ENCODE measurements at places on chromosomes 11 and 22.

DNA sequence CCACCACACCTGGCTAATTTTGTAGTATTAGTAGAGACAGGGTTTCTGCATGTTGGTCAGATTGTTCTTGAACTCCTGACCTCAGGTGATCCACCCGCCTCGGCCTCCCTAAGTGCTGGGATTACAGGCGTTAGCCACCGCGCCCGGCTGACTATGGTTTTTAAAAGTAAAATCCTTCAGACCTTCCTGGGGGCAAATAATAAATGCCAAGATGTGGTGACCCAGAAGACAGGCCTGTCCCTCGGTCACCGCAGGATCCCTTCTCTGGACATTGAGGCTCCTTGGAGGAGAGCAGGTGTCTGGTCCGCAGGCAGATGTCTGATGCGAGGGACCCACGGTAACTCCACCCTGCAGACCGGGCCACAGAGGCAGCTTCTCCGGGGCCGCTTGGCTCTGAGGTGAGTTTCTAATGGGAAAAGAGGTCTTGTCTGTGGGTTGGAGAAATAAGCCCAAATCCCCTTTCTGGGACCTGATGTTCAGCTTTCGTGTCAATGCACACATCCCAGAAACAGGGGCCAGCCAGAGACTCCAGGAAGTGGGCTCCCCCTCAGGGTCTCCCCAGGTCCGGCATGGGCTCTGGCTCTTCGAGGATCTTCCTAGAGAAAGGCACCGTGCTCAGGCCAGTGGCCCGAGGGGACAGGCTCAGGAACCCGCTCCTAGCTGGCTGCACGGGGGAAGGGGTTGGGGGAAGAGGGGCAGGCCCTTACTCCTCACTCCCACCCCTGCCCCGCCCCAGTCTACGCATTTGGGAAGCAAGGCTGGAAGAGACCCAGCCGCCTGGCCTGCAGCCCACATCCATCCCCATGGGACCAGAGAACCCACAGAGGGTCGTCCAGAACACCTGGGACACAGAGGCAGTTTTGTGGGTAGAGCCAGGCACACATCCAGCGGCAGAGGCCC, 100.6 kb downstream of the WNT7B start:
- no peak for DNase-seq

DNA sequence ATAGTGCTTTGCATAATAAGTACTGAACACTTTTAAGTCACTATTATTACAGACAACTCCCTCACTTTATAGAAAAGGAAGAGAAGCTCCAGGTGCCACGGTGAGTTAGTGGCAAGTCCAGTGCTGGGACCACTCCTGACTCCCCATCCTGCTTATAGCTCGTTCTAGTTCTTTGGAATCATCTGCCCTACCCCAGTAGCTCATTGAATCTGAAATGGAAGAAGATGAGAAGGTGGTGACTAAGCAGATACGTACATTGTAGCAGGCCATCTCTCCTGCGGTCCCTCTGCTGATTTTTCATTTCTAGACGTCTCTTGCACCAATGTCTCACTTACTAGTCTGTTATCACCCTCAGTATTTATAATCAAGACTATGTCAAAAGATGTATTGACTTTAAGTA, 21.6 kb downstream of the MMP20 start:
- DNase-seq = no peak

DNA sequence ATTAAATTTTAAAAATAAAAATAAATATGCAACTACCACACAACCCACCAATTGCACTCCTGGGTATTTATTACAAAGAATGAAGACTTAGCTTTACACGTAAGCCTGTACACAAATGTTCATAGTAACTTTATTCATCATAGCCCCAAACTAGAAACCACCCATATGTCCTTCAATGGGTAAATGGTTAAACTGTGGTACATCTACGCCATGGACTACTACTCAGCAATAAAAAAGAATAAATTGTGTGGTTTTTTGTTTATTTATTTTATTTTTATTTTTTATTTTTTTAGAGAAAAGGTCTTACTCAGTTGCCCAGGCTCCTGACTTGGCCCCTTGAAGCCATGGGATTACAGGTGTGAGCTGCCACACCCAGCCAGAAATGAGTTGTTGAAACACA, 14.6 kb downstream of the GAL start:
- no peak for DNase-seq

DNA sequence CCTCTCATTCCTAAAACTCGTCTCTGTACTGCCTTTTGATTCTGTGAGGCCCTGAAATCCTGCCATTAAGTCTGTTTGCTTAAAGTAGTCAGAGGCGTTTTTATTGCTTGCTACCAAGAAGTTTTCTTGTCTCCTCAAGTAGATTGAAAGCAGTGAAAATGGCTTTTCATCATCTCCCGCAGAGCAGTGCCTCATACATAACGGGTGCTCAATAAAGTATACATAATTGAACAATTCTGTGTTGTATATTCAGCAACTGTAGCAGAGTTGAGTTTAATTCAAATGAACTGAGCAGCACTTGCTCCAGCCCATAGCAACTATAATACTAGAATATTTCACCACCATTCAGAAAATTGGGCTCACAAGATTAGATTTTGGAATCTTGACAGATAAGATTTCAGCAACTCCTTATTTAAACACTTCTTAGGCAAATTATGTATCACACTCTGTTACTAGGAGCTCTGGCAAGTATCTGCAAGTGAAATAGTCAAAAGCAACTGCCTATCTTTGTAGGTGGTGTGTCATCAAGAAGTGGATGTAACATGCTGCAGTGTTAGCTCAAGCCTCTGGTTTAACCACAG, 20.0 kb downstream of the FIBIN start:
- no peak for DNase-seq

- DNase-seq = no peak
These were observed 16.2 kb downstream of the LRRC32 start for GRCh38 chr11:76654298-76654851.

DNA sequence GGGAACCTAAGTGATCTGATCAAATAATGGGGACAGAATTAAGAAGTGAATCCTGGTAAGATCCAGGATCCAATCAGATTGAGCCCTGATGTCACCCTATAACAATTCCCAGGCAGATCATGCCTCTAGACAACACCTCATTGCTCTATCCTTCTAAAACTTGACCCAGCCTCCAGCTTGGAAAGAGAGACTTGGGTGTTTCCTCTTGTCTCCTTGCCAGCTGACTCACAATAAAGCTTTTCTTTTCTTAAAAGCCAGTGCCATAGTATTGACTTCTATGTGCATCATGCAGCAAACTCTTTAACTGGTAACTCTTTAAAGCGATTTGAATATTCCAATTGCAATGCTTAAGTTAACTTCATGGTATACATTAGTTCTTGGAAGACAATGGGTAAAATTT, 109.6 kb upstream of the CHORDC1 start:
- no peak for DNase-seq

DNA sequence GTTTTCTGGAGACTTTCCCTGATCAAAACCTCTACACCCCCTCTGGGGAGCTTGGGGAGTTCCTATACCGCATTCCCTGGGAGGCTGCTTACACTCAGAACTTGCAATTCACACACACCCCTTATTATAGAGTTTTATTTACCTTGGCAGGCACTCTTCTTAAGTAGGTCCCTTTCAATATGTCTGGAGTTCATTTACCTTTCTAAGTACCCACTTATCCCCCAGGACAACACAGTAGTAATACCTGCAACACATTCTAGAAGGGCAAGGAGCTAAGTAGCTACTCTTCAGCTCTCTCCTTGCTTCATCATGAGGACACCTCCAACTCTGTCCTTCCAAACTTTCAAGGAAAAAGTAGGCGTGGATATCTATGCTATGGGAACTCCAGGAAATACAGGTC, 127.8 kb upstream of the ANO3 start:
- no peak for DNase-seq

- DNase-seq = no peak
These were observed 56.6 kb downstream of the MACROD1 start for GRCh38 chr11:64109332-64109731.

DNA sequence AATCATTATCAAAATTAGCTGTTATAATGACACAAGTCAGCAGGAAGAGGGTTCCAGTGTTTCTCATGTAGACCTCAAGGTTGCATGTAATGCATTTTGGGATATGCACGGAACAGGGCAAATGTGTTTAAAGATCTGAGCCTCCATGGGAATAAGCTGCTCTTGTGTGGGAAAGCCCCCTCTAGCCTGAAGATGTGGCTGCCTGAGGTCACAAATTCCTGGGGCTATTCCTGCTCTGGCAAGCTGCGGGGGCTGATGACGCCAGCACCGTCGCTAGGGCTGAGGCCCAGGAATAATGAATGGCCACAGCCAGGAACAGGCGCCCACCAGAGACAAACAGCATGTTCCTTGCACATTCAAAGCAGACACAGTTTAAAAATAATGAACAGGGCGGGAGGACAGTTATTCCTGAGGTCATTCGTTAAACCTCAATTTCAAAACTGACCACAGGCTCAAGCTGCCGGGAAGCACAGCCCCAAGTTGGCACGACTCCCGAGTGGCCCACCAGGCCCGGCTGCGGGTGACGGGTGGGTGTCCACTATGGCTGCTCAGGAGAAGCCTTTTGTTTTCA, 11.7 kb downstream of the OSBPL5 start:
- no peak for DNase-seq

DNA sequence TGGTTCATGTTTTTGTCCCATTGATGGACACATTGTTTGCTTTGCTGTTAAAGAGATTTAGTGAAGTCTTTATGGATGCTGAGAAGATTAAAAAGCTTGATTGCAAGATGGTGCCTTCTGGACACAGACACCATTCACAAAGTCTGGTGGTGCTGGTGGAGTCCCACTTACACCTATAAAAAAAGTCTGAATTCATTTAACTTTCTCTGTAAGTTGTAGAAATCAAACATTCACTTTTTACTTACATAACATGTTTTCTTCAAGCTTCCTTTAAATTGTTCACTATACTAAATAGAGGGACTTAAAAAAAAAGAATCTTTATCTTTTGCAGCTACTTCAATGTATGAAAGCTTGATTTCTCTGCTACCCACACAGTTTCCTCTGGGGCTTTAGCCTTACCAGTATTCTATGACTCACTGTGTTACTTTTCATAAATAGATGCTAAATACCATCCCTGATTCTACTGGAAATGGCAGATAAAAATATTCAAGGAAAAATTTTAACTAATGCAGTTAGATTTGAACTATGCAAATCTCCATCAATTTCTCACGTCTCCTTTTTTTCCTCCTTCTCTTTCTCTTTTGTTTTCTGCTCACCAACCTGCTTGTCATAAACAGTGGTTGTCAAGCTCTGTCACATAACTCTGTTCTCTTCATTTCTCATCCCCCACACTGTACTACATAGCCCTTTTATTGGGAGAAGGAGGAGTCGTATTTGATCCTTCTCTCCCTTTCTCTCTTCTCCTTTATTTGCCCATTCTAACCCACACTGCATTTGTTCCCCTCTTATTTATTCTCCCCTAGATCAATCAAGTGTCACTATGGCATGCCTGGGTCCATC, 89.7 kb downstream of the FAM76B start:
- DNase-seq = no peak

DNA sequence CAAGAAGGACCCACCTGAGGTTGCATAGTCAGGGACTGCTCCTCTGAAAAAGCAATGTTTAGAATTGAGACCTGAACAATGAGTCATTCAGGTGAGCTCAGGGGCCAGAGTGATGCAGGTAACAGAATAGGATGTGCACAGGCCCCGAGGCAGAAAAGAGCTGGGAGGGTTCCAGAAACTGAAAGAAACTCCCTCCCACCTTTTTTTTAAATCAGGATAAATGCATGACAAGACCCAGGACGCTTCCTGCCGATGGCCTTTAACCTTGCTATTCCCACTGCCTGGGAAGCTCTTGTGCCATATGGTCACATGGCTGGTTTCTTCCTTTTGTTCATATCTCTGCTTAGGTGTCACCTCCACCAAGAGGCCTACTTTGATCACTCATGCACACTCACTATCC, 214.2 kb upstream of the ZBED5 start:
- no peak for DNase-seq

- no peak for DNase-seq
These were observed 115.0 kb downstream of the SLC1A2 start for GRCh38 chr11:35304386-35304775.

DNA sequence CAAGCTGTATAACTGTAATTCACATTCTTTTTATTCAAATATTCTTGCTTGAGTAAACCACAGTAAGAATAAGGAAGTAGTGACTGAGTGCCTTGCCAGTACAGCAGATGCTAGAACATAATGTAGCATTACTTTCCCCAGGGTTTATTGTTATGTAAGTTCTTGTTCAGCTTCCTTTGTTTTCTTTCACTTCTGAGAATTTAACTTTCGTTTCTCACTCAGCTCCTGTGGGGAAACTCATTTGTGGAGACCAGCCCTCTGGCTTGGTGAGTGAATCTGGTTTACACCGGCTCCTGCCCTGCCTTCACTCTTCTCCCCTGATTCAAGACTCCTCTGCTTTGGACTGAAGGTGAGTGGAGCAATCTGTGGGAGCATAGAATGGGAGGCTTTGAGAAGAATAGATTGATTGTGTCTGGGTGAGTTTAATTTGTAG, at the start of gene TRIM22:
TRIM22 (plus strand) TSS at position 240 of the 433 bp plus-strand sequence. CDS start 6,443 bp downstream, outside the sequence.
- DNase-seq = peak; percentile 38

GRCh38 chr11:47571895-47572294, 6.5 kb downstream of the PTPMT1 start:
- no peak for DNase-seq

DNA sequence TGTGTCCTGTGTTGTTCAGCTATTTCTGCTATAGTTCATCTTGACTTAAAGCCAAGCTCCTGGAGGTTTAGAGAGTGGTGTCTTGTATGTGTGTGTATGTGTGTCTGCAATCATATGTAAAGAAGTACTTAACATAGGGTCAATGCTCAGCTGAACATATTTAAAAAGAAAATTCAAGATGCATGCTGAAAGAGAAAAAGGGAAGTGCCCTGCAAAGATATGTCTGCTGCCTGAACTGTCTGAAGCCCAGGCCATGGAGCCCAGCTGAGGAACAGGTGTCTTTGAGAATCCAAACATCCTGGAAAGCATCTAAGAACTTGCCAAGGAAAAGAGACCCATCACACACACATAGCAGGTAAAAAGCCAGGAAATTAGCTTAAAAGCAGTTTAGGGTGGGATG, 6.6 kb downstream of the TCN1 start:
- DNase-seq = no peak

GRCh38 chr11:109564241-109564640, 142.3 kb downstream of the C11orf87 start:
- no peak for DNase-seq

DNA sequence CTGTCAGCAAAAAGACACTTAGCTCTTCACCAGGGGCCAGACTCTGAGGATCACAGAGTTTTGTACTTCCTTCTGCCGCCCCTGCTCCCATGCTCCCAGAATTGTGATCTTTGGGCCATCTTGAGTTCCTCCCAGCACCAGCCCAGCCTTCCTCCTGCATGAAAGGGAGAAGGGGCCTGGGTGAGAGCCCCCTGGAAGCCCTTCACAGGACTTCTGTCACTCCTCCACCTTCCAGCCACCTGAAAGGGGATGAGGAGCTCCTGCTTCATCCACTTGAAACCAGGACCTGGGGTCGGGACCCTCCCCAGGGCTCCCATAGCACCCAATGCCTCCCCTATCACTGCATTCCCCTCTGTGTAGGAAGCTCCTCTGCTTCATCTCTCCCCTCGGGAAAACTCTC, 174.2 kb downstream of the BUD13 start:
- DNase-seq = no peak

- DNase-seq = no peak
These were observed 16.8 kb downstream of the EXT2 start for GRCh38 chr11:44112091-44112821.

- peak; percentile 98 for DNase-seq
These were observed at the start of the genes DDB1 and TKFC for GRCh38 chr11:61332797-61333549. Gene DDB1 (minus strand): TSS chr11:61333105. CDS start chr11:61332968, 137 bp downstream. Gene TKFC (plus strand): TSS chr11:61333228. CDS start chr11:61334729, 1,501 bp downstream.

GRCh38 chr11:1377231-1377780, 12.4 kb upstream of the BRSK2 start:
- DNase-seq = no peak

Measured in stimulated activated CD4-positive, alpha-beta T cell treated with anti-CD3 and anti-CD28 coated beads, Interleukin-4, amount 100 ng/mL, for 1 hour (primary cell).